ENCODE measurements at places on chromosomes 7 and 10.

- no peak for DNase-seq
Observed at GRCh38 chr10:22344781-22345300, 455 bp upstream of the SPAG6 start.

- no peak for DNase-seq
Observed at GRCh38 chr10:96632974-96633710, 46.3 kb upstream of the TM9SF3 start.

GRCh38 chr10:58967551-58968388 lies 208.7 kb upstream of the PHYHIPL start:
- DNase-seq, result no peak

DNA sequence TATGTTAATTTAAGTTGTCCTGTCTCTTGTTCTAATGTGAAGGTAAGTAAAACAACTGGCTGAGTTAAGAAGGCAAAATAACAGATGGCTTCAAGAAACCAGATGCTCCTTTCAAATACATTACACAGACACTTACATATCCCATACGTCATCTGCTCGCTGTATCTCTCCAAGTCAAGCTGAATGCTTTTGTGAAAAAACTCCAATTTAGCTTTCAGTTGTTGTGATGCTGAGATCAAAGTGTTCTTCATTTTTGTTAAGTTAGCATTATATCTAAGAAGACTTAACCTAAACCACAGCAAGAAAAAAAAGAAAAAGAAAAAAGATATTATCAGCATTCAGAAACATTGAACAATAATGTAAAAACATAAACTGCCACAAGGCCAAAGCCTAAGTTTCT lies 18.5 kb upstream of the ERLIN1 start:
- DNase-seq, result no peak

DNA sequence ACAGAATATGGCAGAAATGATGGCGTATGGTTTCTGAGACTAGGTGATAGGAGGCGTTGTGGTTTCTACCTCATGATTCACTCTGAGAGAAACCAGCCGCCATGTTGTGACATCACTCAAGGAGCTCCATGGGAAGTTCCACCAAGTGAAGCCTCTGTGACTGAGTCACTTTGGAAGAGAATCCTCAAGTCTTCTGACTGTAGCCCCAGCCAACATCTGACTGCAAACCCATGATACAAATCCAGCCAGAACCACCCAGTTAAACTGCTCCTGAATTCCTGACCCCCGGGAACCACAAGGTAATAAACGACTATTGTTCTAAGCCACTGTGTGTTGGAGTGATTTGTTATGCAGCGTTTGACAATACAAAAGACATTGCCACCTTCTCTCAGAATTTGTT lies 91.1 kb upstream of the CARD11 start:
- DNase-seq, result no peak

DNA sequence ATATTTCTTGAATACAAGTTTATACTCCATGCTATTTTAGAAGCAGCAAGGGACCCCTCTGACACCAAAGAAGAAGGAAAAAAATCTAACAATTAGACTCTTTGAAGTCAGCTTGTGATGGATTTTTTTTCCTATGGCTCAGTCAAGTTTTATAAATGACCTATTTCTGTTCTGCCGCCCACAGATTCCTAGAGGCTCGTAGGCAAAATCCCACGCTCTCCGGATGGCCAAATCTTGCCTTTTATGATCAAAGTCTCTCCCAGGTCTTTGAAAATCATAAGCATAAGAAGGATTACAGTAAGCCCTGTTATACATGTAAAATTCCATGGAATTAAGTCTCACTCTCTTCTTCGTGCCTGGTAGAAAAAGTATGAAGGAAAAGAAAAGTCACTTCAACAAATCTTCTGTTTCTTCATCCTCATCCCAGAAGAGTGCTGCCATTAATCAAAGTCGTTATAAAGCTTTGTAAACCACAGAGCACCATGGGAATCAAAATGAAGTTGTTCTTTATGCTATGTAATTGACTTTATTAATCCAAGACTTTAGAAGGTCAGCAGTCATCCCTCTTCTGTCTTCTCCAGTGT lies 33.1 kb downstream of the ASB13 start:
- no peak for DNase-seq

DNA sequence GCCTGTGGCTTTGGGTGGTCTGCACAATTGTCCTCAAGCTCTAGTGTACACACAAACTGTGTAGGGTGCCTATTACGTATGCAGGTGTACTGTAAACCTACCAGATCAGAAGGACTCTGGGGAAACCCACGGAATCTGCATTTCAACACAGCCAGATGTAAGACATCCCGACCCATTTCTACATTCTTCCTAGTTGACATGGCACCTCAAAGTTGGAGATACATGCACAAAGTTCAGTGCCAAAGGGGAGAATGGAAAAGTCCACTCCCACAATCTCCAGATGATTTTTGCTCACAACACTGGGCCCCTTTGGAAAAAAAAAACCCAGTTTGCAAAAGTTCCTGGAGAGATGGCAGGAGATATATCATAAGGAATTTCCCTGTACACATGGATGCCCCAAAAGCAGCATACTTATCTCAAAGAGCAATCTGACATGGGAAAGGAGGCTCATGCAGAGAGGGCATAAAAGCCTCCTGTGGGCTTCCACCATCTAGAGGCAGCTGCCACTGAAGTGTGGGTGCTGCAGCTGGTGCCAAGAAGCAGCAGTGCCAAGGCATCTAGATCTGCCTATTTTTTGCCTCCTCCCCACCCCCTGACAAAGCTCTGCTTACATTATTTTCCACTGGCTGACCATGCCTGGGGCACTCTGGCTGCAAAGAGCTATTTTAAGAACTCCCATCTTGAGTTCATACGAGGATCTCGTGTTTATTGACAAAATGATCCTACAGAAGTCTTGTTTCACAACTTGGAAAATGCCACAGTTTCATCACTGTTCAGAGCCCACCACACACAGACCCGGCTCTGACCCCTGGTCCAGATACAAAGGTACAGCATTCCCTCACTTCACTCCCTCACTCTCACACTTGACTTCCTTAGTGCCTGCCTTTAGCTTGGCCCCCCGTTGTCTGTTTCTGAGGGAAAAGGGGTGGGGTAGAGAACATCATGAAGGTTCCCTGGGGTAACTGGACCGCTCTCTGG lies 12.9 kb downstream of the TECTB start:
- no peak for DNase-seq

GRCh38 chr10:132961420-132961786 lies 19.0 kb upstream of the CFAP46 start:
- DNase-seq, result no peak

DNA sequence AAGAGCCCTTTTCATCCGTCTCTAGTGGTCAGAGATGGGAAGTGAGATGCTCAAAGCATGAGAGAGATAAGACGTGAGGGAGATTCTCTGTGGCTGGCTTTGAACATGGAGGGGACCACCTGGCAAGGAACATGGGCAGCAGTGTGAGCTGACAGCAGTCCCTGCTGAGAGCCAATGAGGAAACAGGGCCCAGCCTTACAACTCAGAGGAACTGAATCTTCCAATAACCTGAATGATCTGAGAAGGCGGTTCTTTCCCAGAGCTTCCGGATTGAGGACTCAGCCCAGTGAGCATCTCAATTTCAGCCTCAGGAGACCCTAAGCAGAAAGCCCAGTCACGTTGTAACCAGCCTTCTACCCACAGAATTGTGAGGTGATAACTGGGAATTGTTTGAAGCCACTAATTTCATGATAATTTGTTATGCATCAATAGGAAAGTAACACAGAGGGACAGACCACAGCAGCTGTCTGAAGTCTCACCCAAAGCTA lies 33.9 kb upstream of the IKZF1 start:
- DNase-seq, result no peak

- DNase-seq, result no peak
Observed at GRCh38 chr7:105935250-105935649, 27.8 kb upstream of the CDHR3 start.

DNA sequence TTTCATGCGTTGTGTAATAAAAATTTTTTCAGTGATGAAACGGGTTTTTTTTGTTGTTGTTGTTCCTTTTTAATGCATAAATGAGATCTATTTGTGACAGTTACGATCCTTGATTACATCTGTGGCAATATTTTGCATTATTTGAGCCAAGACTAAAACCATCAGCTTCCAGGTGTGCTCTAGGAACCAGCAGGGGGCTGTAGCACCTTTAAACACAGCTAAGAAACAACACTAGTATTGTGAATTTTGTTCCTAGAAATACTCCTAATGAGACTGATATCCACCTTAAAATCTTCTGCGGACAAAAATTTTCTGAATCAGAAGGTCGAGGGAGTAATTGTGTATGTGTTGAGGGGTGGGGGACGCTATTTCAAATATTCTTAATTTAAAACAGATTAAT lies 52.6 kb downstream of the FGFBP3 start:
- DNase-seq, result no peak

DNA sequence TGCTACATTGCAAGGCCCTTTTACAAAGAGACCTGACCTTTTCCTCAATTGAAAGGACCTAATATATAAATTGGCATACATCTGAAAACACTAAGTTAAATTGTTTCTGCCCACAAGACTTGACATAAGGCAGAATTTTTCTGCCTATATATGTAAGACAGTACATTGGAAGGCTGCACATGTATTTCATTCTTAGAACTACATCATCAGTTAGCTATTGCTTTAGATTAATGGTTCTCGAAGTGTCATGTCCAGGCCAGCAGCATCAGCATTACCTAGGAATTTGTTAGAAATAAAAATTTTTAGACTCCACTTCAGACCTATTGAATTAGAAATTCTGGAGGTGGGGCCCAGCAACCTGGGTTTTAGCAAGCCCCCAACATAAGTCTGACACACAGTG lies 373.9 kb downstream of the LRRTM3 start:
- no peak for DNase-seq

- no peak for DNase-seq
Observed at GRCh38 chr10:6082496-6083395, 6.1 kb upstream of the RBM17 start.

DNA sequence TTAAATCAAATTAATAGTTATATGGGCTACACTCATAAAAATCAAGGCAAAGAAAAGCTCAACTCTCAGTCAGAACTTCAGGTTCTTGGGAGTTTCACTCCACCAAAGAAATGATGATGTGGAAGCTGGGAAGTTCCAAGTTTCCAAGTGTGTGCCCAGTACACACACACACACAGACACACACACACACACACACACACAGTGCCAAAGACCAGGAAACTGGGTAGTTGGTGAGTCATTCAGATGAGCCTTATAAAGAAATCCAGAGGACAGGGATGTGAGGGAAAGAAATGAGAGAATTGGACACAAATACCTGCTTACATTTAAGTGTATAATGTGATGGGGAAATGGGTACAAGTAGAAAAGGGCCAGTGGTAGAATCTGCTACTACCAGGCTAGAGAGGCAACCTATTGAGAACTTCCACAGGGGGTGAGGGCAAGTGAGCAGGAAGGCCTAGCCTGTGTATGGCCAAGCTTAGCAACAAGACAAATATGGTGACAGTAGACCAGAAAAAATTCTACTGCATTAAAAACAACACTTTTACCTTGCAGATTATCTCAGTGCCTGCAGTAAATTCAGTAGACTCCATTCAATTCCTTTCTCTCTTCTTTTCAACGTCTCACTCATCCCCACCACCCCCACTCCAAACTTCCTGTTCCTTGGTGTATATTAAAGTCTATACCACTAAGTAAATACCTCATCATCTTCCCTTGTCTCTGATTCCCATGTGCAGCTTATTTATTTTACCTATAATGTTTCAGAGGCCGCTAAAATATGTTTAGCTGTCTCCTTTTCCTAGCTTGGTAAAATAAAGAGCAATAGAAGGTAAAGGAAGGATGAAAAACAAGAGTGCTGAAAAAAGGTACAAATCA lies 95.0 kb downstream of the CABCOCO1 start:
- no peak for DNase-seq

DNA sequence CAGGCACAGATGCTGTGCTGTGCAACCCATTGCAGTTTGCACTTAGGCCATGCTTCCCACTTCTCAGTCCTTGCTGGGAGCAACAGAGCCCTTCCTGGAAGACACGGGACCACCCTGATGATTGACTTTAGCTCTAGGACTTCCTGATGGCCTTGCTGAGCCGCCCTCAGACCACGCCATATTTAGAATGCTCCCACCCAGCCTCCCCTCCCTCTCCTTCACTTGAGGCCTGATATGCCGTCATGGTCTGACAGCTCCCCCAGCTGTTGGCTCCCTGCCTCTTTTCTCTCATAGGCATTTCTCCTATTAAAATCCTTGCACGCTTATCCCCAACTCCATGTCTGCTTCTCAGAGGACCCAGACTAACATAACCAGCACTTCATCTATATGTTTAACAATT lies 29.4 kb upstream of the GATAD1 start:
- DNase-seq, result no peak

- DNase-seq, result no peak
Observed at GRCh38 chr10:63236113-63236935, 103.2 kb downstream of the NRBF2 start.

DNA sequence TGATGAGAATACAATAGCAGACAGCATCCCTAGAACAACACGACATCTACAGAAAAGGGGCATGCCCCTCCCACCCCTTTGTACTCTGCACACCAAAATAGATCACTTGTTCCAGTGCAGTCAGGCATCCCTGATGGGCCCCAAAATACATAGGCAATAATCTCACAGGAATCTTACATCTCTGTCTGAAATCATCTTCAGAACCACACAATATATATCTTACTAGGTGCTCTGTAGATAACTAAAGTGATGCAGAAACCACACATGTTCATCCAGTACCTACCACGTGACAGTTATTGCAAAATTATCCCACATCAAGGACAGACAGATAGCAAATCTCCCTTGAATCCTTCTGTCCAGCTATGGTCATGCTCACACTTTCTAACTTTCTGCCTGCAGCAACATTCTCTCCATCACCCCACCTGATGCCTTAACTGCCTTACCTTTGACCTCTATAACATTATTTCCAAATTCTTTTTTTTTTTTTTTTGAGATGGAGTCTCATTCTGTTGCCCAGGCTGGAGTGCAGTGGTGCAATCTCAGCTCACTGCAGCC lies 30.7 kb downstream of the ST8SIA6 start:
- DNase-seq, result no peak

DNA sequence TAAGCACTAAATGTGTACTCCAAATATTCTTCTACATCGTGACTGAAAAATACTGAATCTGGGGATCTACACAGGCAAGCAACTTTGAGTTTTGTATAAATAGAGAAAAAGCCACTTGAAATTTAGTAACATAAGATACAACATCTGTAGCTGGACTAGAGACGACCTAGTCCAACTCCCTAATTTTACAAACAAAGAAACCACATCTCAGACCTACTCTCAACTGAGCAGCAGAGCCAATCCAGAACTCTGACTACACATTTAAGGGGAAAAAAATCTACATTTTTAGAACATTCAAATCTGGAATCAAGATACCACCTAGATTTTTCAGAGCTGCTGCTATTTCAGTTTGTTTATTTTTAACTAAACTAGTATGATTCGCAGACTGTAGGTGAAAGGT lies 88.9 kb downstream of the CABCOCO1 start:
- DNase-seq, result no peak

DNA sequence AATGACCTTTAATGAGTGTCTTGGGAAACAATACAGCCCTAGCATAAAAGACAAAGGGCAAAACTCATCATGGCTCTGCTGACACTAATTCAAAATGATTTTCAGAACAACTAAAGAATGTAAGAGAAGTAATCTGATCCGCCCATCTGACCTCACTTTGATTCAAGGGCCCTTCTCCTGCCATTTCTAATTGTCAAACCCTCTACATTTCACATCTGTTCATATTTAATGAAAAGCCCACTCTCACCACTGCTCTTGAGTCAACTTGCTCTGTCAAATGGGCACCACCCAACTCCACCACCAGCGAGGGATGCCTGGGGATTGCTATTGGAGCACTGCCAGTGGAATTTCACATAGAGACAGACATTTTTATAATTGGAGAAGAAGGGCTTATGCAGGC lies 639.2 kb downstream of the KCNMA1 start:
- no peak for DNase-seq

GRCh38 chr10:110368556-110368955 lies 63.8 kb upstream of the SMNDC1 start:
- no peak for DNase-seq

- no peak for DNase-seq
Observed at GRCh38 chr7:47807756-47808155, 140.5 kb downstream of the PKD1L1 start.

All from stimulated activated CD8-positive, alpha-beta memory T cell treated with anti-CD3 and anti-CD28 coated beads, Interleukin-7, amount 100 ng/mL, for 1 hour (primary cell).